ENCODE measurements at places on chromosomes 2 and 18. TPM values are rescaled to one million over a fixed set of nuclear protein-coding genes. Genes with fewer than 3 reads are reported as not detected.

The SAG gene
- 0.25 TPM for total RNA-seq

The KATNAL2 gene
- 0.97 TPM for total RNA-seq

The ECEL1 gene
- not detected for total RNA-seq

The WDR35 gene
- 3.5 TPM for total RNA-seq

The ANKRD30B gene
- total RNA-seq: not detected

The GPR39 gene
- total RNA-seq: not detected

The COA5 gene
- 20.7 TPM for total RNA-seq

The OR6B2 gene
- not detected for total RNA-seq

The LYG2 gene
- total RNA-seq: not detected

The EGR4 gene
- 0.70 TPM for total RNA-seq

The REG3G gene
- total RNA-seq: not detected

The IL1RL1 gene
- 0.99 TPM for total RNA-seq

The PLGLB2 gene
- total RNA-seq: 4.5 TPM

The FBXO41 gene
- total RNA-seq: 13.5 TPM

The IL1RN gene
- 1.2 TPM for total RNA-seq

The C2orf78 gene
- not detected for total RNA-seq

The ASPRV1 gene
- 1.7 TPM for total RNA-seq

The NCOA1 gene
- 47.1 TPM for total RNA-seq

The POLE4 gene
- total RNA-seq: 39.4 TPM
